ENCODE measurements at places on chromosomes 11 and 22.

DNA sequence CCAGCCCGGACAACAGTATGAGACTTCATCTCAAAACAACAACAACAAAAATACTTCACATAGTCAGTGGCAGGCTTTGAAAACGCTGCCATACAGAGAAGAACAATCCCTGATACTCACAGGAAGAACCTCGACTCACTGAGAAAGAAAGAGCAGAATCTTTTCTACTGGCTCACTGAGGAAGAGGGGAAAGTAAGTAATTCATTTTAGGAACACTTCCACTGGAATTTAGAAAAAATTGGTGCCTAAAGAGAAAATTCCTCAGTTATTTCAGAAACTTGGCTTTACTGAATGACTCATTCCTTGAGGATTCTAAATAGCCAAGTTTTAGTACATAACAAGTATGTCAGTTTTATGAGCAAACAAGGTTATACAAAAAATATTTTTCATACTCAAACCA lies 12.3 kb downstream of the NARS2 start:
- no peak for DNase-seq

DNA sequence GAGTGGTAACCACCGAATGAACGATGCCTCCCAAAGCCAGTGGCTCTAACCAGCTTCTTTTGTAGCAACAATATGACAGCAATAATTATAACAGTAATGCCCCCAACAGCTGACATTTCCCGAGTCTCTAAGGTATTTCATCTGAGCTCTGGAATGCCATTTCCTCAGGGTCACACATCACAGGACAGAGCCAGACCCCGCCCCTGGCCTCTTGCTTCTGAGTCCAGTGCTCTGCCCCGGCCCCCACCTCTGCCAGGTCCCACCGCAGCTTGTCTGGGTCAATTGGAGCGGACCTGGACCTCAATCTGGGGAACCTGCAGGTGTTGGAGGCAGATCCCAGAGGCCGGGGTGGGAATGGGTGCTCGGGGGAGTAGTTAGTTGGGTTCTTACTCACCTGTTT lies 63.8 kb downstream of the IGLL1 start:
- DNase-seq: no peak

DNA sequence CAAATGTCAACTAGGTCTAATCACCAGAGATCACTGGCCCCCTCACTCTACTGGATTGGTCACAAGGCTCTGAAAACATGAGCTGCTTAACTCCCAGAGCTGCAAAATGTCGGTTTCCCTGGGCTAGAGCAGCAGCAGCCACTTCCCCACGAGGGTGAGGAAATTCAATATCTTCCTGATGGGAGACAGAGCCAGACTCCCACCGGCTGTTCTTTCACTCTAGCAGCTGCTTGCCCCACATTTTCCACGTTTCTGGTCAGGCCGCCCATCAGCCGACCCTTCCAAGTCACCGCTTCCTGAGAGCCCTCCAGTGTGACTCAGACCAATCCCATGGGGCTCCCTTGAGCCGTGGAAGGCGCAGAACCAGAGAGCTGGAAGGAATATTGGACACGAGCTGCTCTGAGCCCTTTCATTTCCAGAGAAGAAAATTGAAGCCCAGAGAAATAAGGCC lies 227.0 kb downstream of the ADAMTS15 start:
- DNase-seq: peak; percentile 39

DNA sequence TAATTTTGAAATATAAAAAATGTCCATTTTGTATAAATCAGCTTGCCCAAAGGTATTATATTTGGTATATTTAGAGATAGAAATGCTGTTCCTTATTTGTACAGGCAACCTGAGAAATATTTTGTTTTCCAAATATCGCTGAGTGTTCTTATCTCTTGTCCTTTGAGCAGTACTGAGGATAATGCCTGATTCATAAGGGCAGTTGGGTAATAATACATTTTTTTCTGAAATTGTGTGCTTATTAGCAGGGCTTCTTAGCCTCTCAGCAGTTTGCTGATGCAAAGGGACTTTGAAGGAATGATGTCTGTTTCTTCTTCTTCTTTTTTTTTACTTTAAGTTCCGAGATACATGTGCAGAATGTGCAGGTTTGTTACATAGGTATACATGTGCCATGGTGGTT lies 69.1 kb downstream of the LDLRAD3 start:
- no peak for DNase-seq

DNA sequence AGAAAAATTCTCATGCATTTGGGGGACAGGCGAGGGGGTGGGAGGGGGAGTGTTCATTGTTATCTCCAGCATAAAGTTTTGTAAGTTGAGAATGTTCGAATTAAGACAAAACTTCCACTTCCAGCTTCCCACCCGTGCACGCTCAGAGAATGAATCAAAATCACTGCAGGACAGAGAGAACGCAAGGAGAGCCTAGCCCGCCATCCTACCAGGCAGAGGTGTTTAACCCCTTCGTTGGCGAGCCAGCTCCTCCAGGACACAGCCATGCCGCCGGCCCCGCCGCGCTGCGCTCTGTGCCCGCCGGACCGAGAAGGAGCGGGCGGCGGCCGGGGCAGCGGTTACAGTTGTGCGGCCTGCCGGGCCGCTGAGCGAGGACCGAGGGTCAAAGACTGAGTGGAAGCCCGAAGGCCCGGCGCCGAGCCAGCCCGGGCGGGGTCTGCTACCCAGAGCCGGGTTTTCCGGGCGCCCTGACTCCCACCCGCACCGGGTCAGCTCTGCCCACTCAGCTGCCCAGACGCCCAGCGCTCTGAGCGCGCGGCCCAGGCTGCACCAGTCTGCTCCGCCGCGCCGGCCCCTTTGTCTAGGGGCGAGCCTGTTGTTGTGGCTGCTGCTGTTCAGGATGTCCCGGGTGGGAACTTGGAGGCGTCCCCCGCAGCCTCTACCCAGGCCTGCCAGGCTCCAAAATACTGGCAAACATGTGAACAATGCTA lies at the start of gene NOX4:
TSS of gene NOX4 (minus strand) at position 395 of the 710 bp plus-strand sequence. CDS start at position 266, 129 bp downstream.
- no peak for DNase-seq

GRCh38 chr11:32706985-32707741 lies 87.3 kb downstream of the CCDC73 start:
- DNase-seq: no peak

DNA sequence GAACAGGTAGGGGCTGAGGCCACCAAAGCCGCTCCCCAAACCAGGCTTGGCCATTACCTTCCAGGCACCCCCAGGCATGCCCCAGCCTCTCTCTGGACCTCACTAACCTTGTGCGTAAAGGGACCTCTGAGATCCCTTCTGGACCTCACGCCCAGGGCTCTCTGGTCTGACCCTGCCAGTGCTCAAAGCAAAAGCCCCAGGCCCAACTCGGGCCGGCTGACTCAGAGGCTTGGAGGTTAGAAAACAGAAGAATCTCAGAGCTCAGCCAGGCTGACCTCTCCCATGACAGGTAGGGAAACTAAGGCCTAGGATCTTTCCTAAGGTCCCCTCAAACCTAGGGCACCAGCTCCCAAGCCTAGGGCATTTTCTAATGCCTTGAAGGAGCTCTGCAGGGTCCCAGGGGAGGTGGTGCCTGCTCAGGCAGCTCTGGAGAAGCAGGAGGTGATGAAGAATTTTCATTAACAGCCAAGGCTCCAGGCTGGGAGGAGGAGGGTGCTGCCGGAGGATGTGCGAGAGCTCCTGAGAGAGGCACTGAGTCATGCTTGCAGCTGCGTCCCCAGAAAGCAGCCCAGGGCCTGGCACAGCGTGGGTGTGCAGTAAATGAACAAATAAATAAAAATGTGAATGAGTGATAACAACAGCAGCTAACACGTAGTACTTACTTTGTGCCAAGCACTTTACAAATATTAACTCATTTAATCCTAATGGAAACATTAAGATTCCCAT lies 25.6 kb downstream of the ARRB1 start:
- DNase-seq: no peak

GRCh38 chr22:46686221-46687047 lies 51.6 kb downstream of the CERK start:
- no peak for DNase-seq

- DNase-seq: no peak
Measured at GRCh38 chr11:20055312-20055711, 105.0 kb downstream of the DBX1 start.

GRCh38 chr11:125902927-125903710 lies at the start of gene PUS3:
Gene PUS3, minus strand, starts transcription at chr11:125903206. Its CDS starts 6,922 bp downstream, at chr11:125896284.
- peak; percentile 60 for DNase-seq

GRCh38 chr11:122720107-122720881 lies 64.8 kb downstream of the UBASH3B start:
- DNase-seq: no peak

- no peak for DNase-seq
Measured at GRCh38 chr11:65489035-65489705, 9.7 kb upstream of the MALAT1 start.

DNA sequence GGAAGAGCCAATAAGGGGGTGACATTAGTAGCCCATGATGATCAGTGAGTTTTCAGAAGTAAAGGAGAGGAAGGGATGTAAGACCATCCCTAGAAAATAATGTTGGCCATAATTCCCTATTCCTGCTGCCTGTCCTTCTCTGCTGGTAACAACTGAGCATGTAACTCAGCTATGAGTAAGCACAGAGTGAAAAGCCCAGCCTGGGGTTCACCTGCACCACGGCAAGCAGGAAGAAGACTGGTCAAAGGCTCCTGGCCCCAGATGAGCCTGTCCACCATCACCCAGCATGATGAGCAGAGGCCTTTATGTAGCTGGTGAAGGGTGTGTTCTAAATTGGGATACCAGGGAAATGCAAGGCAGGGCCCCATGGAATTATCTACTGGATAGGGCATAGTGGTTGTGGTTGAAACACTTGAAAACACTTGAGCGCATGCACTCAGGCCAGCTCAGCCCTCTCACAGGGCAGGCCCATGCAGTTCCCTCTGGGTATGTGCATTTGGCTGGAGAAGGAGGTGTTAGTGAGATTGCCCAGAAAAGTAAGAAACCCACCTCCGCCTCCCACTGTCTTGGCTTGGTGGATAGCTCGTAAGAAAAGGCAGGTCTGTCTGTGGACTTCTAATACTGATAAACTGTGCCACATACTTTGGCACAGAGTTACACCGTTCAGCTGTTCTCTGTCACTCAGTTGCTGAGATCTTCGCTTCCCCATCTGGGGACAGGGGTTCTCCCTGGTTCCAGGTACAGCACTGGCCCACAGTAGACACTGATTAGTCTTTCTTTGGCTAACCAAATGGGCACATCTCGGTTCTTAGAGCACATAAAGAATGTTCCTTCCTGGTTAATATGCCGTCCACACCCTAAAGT lies 86.8 kb downstream of the AMOTL1 start:
- no peak for DNase-seq
